ENCODE measurements at places on chromosomes 7 and 10.

GRCh38 chr10:15265558-15265957, 97.1 kb upstream of the NMT2 start:
- DNase-seq: no peak

DNA sequence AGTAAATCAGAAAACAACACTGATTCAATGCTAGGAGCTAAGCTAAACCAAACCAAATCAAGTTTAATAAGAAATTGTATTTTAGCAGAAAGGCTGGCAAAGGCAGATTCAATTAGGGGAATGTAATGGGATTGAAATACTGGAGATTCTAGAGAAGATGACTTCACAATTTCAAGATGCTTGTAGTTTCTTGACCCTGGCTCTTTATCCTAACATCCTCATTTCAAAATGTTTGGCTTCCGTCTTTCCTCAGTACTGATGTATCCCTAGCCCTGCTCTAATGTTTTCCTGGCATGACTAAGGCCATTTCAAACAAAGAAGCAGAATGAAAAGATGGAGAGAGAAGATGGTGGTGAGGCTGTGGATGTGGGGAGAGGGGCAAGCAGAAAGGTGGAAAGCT, 2.7 kb upstream of the JCAD start:
- DNase-seq: no peak

GRCh38 chr10:33279276-33279675, 55.2 kb downstream of the NRP1 start:
- no peak for DNase-seq

DNA sequence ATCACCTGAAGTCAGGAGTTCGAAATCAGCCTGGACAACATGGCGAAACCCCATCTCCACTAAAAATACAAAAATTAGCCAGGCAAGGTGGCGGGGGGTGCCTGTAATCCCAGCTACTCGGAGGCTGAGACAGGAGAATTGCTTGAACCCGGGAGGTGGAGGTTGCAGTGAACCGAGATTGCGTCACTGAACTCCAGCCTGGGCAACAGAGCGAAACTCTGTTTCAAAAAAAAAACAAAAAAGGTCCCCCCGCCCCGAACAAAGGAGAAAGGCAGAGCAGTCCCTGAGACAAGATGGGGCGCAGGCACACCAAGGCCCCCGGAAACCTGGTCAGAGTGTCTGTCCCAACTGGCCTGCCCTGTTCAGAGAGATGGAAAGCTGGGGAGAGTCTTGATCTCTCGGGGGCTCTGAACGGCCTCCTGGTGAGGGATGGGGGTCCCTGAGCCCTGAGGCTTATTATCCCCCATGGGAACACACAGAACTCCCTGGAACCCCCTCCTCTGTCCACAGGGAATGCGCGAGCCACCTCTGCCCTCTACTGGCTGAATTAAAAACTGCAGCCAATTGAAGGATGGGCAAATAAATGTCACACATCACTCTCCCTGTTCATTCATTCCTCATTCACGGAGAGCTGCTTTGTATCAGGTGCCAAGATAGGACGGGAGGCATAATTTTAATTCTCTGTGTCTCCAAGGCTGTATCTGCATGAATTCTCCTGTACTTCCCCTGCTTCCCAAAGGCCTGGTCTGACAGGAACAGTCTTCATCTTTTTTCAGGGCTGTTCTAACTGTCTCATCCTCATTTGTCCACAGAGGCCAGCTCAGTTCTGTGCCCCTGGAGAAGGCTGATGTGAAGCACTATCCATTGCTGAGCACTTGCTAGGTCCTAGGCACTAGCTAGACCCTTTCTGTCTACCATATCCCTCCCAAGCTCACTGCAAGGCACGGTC, 28.9 kb downstream of the MAT1A start:
- DNase-seq: peak; percentile 7

- no peak for DNase-seq
Observed at GRCh38 chr10:64430690-64431323, 909.6 kb downstream of the REEP3 start.

DNA sequence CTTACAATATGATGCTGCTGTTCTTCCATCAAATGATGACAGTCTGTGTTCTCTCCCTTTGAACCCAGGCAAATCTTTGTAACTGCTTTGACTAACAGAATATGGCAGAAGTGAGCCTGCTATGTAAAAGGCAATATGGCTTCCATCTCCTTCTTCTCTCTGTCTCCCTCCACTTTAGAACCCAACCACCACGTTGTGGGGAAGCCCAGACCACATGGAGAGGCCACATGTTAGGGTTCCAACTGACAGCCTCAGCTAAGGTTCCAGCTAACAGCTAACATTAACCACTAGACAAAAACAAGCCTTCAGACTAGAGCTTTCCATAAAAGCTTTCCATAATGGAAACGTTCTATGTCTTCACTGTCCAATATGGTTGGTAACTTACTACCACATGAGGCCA, 107.7 kb downstream of the PRTFDC1 start:
- no peak for DNase-seq

- DNase-seq: no peak
Observed at GRCh38 chr10:67629461-67629971, 66.5 kb downstream of the CTNNA3 start.

DNA sequence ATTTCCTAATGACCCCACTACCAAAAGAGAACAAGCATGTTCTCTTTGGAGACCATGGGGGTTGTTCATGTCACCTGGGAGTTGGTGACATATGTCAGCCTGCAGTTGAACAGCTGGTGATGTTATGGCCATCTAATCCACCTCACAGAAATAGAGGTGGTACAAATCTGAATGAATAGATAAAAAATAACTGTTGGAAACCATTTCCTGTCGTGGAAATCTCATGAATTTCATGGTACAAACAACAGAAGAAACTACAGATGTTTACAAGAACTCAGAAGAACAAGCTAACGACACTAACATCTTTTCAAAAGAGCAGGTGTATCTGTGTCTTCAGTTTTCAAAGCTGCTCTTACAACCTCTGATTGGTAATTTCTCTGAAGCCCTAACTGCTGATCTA, 81.3 kb downstream of the RAPGEF5 start:
- DNase-seq: no peak

- DNase-seq: no peak
Observed at GRCh38 chr10:43076876-43077420, at the start of gene RET. Gene RET (plus strand): TSS chr10:43077069. CDS start chr10:43077259, 190 bp downstream.

GRCh38 chr10:8661886-8662285, 607.4 kb downstream of the GATA3 start:
- no peak for DNase-seq

DNA sequence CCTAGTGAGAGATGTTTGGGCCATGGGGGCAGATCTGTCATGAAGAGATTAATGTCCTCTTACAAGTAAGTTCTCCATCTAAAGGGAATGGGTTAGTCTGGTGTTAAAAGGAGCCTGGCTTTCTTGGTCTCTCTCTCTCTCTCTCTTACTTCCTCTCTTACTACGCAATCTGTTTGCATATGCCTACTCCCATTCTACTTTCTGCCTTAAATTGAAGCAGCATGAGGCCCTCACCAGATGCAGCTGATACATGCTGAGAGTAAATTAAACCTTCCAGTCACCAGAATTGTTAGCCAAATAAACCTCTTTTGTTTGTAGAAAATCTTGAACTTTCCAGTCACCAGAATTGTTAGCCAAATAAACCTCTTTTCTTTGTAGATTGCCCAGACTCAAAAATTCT, 884.1 kb downstream of the NRG3 start:
- no peak for DNase-seq

DNA sequence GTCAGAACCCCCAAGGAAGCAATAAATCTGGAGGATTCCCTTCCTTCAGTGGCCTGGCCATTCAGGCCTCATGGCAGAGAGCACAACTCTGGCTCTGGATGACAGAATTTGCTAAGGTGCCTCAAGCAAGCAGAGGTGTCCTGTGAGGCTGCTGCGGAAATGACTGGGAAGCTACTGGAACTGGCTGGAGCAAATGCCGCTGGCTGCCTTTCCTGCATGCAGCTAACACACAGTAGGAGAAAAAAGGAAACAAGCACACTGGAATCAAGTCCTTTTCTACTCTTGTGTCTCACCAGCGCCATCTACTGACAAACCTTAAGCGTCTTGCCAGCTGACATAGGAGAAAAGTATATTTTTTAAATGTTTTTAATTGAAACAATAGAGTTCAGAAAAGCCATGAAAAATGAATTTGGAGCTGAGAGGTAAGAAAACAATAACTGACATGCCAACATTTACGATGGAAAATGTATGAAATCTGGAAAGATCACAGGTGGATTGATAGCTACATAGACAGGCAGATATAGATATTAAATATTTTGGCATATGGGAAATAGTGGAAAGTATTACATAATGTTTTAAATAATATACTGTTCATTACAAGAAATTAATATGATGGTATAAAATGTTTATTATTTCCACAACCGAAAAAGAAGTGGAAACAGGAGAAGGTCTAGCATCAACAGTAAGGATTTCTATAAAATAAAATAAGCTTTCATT, 951.6 kb downstream of the ANKRD7 start:
- no peak for DNase-seq

- DNase-seq: no peak
Observed at GRCh38 chr7:28163949-28164348, 16.6 kb downstream of the JAZF1 start.

- no peak for DNase-seq
Observed at GRCh38 chr10:113228530-113228929, 278.5 kb downstream of the TCF7L2 start.

- no peak for DNase-seq
Observed at GRCh38 chr7:52726493-52726892, 308.9 kb upstream of the POM121L12 start.

- no peak for DNase-seq
Observed at GRCh38 chr10:77236700-77237099, 400.9 kb downstream of the KCNMA1 start.

DNA sequence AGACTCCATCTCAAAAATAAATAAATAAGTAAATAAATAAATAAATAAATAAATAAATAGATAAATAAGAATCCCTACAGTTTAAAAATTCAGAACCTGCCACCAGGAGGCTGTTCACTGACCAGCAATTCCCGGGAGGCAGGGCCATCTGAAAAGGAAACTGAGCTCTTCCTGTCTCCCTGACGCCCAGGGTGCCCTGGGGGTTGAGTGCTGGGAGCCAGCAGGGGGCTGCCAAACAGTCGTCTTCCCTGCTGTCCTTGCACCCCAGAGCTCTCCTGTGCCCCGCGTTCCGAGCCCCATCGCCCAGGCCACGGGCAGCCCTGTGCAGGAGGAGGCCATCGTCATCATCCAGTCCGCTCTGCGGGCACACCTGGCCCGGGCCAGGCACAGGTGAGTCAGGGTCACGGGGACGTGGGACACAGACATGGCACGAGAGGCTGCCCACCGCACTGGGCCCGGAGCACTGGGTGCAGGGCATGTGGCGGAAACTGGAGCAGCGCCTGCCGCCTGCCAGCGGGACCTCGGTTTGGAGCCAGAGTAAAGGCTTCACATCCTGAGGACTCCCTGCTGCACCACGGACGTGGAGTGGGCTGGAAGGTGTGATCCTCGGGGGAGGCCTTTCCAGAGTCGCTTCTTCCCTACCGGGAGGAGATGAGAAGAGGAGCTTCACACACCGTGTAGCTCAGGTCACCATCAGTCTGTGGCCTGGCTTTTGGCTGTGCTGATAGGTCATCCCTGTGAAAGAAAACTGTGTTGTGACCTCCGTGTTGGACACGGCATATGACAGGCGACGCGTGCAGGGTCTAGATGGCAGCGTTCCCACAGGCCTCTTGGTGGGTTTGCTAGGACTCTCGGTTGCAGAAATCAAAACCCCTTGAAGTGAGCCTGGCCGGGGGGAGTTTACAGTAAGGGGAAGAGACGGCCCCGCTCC, 25.9 kb upstream of the TTYH3 start:
- DNase-seq: no peak

DNA sequence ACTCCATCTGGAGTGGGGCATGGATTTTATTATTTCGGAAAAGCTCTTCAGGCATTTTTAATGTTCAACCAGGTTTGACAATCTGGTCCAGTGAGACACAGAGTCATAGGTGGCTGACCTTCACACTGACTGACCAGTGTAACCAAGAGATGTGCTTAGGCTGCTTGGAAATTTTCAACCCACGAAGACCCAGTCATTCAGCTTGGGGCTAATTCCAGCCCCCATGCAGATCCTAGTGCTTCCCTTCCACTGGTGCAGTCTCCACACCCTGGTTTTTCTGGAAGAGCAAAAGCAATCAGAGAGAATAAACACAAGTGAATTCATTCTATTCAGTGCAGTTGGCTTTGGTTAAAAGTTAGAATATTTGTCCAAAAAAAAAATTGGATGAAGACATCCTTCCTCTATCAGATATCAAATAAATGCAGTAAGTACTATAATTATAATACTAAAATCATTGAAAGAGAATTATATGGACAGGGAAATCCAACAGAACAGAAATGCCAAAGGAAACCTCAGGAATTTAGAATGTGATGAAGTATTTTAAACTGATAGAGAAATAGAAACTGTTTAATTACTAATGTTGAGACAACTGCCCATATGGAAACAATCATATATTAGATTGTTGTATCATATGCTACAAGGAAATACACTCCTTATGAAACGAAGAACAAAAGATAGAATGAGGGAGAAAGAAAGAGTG, 178.0 kb downstream of the NPSR1 start:
- no peak for DNase-seq

Data from activated CD4-positive, alpha-beta T cell treated with anti-CD3 and anti-CD28 coated beads, Interleukin-2, amount 50 U/mL, for 24 hours (primary cell).